NCI-H524 (cell line): ENCODE measurements at places on chromosomes 6 and 20.

- no peak for DNase-seq
Measured at GRCh38 chr20:31274441-31274840, 17.0 kb downstream of the DEFB115 start.

DNA sequence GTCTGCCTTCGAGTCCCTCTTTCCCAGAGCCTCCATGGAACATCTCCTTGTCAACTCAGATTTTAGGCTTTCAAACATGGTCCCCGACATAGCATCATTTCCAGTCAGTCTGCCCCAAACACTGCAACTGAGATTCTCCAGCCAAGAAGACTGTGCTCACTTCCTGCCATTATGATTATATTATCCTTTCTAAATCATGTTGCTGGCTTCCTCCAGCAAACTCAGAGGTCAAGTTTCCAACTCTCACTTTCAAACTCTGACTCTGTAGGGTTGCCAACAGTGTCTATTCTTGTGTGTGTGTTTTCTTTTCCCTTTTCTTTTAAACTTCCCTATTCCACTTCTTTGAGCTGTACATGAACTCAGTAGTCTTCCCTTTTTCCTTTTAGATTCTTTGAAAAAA lies 61.2 kb upstream of the TRAF3IP2 start:
- no peak for DNase-seq

- DNase-seq: peak; percentile 92
Measured at GRCh38 chr20:9119776-9120175, 50.9 kb downstream of the PLCB4 start.

GRCh38 chr6:120569714-120570113 lies 764.6 kb downstream of the TBC1D32 start:
- DNase-seq: no peak

DNA sequence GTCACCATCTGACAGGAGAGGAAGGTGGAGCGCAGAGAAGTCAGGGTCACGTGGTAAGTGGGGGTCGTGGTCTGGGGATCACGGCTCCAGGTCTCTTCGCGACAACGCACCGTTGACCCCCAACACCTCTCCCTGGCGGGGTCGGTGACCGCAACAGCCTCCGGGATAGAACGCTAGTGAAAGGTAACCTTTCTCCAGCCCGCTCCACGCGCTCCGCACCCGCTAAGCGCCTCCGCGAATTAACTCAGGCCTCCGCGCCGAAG lies 600 bp upstream of the SYNJ2 start:
- DNase-seq: no peak

GRCh38 chr20:62358171-62359042 lies 8.7 kb downstream of the LAMA5 start:
- DNase-seq: no peak

- no peak for DNase-seq
Measured at GRCh38 chr6:35519313-35520015, 6.8 kb upstream of the TULP1 start.
